DMS153 (cell line): ENCODE measurements at places on chromosomes 1 and 21.

DNA sequence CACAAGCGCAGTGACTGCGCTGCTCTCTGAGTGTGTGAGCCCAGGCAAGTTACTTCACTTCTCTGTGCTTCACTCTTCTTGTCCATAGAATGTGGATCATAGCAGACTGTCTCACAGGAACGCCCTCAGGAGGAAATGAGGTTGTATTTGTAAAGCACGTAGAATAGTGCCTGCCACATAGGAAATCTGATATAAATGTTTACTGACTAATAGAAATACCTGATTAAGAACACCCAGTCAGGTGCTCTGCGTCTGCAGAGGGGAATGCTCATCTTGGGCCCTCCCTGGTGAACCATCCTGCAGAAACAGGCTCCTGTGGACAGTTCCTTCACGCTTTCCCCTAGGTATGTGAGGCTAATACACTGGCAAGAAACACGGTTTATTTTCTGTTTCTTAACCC, 100.3 kb downstream of the BEND5 start:
- peak; percentile 38 for DNase-seq

DNA sequence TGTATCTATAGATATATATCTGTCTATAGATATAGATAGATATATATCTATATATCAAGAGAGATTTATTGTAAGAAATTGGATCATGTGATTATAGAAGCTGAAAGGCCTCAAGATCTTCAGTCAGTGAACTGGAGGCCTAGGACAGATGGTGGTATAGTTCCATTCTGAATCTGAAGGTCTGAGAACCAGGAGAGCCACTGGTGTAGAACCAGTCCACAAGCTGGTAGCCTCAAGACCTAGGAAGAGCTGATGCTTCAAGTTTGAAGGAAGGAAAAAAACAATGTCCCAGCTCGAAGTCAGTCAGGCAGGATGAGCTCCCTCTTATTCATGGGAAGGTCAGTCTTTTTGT, 213.2 kb upstream of the JUN start:
- DNase-seq, result no peak

GRCh38 chr1:72184099-72184701, 98.1 kb downstream of the NEGR1 start:
- no peak for DNase-seq

- peak; percentile 25 for DNase-seq
Observed at GRCh38 chr1:156608981-156609380, 7.7 kb upstream of the GPATCH4 start.

- DNase-seq, result peak; percentile 15
Observed at GRCh38 chr1:18354612-18355011, 126.1 kb upstream of the KLHDC7A start.

DNA sequence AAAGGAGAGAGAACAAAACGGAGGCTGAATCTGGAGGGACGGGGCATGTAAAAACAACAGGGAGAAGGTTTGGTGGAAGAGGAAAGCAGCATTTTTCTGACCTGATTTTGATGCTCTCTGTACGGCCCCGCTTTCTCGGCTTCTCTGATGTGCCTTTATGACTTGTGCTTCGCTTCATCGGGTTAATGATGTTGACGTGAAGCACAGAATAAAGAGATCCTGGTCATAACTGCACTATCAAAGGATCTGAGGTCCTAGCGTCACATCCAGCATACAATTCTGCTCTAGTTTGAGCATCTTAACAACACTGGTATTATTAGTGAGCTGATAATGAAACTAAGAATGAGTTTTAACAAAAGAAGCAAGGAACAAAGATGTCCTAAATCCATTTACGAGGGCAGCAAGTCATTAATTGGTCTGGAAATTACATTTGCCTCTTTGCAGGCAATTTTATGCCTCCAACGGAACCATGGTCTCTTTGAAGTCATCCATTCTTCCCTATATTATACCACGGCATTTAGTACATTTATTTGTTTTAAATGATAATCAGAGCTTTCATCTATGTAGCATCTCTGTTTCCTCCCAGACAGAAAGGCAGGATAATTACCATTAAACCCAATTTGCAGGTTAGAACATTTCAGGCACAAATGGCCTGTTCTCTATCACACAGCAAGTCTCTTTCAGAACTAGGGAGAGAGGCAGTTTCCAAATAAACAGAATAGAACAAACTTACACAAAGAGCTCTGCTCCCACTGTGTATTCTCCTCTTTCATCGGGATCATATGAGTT, 45.3 kb upstream of the B3GALNT2 start:
- no peak for DNase-seq

GRCh38 chr1:183349201-183349711, 68.9 kb downstream of the NMNAT2 start:
- no peak for DNase-seq

- DNase-seq, result no peak
Observed at GRCh38 chr21:19507682-19508260, 1104.2 kb upstream of the TMPRSS15 start.

DNA sequence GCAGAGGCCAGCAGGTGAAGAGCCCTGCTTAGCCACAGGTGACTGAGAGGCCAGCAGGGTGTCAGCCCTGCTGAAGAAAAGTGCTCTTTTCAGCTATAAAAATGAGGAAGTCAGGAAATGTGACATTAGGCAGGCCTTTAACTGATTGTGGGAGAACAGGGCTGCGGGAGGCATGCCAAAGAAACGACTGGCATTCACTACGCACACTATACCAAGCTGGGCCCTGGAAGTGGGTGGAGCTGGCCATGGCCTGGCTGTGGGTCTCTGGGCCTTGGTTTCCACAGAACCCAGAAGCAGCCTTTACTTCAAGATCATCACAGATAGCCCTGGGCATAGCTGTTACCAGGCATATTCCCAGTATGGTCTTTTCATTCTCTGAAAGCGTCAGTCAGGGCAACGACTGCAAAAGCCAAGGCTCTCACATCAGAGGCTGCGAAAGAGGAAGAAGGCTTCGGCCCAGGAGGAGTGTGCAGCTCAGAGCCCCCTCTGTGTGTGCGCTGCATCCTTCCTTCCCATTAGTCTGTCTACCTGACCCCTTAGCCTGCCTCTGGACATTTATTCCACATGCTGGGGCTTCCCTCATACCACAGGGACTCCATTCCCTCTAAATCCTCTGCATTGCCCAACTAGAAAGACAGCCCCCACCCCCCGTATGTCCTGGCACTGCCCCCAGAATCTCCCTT, 14.3 kb downstream of the SLC2A1 start:
- DNase-seq, result no peak

DNA sequence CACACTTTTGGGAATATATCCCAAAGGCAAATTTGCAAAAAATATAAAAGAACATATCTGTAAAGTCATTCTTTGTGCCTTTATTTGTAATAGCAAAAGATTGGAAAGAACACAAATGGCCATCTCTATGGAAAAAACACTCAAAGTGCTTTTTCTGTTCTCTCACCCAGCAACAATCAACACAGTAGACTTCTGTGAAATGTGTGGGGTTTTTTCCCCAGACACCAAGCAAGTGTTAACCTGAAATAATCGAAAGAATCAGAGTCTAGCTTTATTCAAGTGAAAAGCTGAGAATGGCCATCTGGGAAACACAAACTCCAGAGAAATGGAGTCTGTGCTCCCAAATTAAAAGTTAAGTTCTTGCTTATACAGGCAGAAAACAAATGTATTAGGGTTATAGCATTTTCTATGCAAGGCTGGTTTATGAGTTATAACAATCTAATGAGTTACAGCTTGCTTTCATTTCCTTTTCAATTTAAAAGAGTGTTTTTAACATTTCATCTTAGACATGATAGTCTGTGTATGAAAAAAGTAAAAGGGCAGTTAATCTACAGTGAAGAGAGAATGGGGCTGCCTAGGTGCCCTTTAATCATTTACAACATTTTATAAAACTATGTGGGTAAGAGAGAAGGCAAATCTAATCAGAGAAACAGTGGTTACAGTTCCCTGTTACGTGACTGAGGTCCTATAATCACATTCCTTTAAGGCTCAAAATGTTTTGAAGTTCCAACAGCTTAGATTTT, 46.6 kb downstream of the SLC30A7 start:
- DNase-seq, result no peak

DNA sequence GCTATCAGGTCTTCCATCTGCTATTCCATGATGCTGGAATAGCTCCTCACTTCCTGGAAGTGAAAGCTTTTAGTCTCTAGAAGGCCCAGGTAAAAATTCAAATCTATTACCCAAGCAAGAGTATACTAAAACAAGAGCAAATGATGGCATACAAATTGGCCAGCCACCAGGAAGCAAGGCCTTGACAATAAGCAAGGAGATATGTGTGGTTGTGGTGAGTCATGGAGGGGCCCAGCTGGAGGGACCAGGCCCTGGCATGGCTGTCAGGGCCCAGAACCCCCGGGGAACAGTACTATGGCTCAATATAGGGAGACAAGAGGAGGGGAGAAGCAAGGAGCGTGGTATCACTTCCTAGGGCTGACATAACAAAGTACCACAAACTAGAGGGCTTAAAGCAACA, 358.7 kb downstream of the RRAGC start:
- no peak for DNase-seq

DNA sequence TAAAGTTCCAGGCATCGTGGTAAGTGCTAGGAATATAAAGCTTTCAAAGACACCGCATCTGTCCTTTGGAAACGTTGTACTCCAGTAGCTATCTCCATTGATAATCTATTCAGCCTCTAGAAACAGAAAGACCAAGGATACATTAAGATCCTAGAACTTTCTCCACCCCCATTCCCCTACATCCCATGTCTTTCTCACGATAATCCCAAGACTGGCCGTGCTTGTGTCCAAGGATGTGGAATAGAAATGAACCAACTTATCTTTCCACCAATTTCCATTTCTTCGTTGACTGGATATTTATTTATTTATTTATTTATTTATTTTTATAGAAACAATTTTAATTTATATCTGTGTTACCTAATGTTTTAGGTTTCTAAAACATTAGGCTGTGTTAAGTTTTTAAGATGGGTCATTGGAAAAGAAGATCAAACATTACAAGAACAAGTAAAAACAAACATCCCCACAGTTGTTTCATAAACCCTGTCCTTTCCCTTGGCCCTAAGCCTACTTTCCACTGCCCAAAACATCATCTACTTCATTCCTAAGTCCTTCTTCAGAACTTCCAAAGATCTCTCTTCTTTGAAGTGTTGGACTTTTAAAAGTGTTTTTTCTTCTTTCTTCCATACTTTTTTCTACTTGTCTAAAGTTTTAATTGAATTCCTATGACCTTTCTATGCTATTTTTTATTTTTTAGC, 39.7 kb downstream of the LRRC8C start:
- DNase-seq, result no peak

DNA sequence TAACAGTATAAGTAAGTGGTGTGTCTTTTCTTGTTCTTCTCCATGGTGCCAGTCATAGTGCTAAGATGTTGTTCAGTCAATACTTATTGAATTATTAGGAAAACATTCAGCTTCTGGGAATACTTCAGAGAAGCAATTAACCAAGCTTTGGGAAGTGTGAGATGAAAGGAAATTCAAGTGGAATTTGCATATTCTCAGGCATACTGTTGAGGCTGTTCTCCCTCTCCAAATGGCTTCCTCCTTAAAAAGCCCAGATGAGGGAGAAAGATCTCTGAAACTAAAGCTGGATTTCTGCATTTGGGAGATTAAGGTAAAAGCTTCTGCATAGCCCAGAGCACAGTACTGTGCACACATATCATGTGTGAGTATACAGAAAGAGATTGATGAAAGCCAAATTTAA, 73.4 kb downstream of the MACF1 start:
- no peak for DNase-seq

GRCh38 chr1:66685265-66685664, 67.0 kb upstream of the DYNLT5 start:
- DNase-seq, result no peak

DNA sequence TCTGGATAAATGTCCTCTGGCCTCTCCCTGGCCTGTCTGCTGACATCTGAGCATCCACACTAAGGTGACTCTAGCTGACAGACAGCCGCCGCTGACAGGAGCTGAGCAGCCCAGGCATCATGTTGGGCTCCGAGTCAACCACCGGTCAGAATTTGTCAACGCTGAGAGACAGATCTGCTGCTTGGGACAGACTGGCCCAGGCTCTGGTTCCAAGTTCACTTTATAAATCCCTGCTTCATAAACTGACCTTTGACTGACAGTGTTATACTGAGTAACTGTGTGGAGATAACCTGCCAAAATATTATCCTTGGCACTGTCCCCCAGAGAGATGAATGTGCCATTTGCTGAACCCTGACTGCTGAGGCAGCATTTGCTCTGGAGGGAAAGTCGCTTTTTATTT, 616.7 kb downstream of the NPHP4 start:
- no peak for DNase-seq

- no peak for DNase-seq
Observed at GRCh38 chr1:220711056-220711809, 21.1 kb downstream of the C1orf115 start.

GRCh38 chr1:61141288-61142042, 59.1 kb downstream of the NFIA start:
- DNase-seq, result peak; percentile 62

GRCh38 chr21:42737951-42738590, 84.7 kb downstream of the PDE9A start:
- peak; percentile 67 for DNase-seq

- no peak for DNase-seq
Observed at GRCh38 chr1:85630493-85630892, 49.9 kb downstream of the CCN1 start.

DNA sequence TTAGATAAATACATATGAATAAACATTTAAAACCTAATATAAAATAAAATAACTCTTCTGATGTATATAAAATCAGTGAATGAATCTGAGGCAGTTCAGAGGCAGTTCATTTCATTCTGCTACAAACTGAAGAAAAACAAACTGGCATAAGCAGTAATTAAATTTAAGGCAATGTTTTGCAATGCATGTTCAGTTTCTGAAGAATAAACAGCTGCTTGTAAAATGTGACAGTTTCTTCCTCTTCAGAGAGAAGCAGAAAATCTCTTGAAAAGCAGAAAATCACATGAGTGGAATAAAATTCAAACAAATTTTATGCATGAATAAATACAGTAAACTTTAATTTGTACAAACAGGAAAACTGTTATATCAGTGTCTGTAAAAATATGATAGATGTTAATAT, 643.7 kb downstream of the KCNT2 start:
- DNase-seq, result no peak

DNA sequence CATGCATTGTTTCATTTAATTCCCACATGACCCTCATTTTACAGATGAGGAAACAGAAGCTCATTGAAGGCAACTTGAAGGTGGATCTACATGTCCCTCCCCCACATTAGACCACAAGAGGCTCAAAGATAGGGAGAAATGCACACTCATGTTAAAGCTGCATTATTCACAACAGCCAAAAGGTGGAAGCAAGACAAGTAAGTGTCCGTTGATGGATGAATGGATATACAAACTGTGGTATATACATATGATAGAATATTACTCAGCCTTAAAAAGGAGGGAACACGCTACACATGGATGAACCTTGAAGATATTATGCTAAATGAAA, 149.7 kb upstream of the JUN start:
- no peak for DNase-seq

DNA sequence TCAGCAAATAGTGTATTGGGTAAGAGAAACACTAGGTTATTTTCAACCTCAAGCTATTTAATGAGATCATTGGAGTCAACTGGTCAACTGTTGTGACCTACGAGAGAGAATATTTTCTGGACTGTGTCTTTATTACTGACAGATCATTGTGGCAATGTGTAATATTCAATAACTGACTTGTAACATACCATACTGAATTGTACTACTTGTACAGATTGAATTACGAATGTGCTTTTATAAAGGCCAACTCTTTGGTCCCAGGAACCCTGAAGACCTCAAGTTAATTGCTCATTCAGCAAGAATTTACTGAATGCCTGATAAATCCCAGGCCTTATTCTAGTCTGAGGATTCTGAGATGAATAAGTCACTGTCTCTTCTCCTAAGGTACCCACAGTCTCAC, 56.1 kb upstream of the CAMK1G start:
- DNase-seq, result no peak

GRCh38 chr1:59072583-59072947, 224.3 kb upstream of the FGGY start:
- peak; percentile 72 for DNase-seq

GRCh38 chr1:169957884-169958283, 64.2 kb upstream of the SCYL3 start:
- no peak for DNase-seq
